ENCODE measurements at places on chromosomes 4 and X.

GRCh38 chr4:7841894-7842293 is 97.8 kb downstream of the AFAP1 start:
- no peak for DNase-seq

GRCh38 chr4:41465146-41465761 is 72.7 kb upstream of the LIMCH1 start:
- DNase-seq = no peak

DNA sequence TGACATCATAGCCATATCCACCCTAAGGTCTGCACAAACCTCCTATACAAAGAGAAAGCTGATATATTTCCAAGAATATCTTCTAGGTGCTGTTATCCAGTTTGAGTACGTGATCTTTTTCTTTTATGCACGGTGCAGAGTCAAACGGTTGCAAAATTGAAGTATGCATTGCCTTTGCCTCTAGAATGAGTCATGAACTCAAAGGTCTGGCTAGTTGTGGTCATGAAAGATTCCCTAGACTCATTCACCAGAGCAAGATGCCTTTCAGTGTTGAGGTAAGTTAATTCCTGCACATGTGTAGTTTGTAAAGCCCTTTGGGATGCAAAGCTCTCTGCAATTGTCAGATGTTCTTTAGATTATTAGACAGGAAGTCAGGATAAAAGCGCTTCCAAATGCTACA is 704.4 kb downstream of the PCDH19 start:
- no peak for DNase-seq

DNA sequence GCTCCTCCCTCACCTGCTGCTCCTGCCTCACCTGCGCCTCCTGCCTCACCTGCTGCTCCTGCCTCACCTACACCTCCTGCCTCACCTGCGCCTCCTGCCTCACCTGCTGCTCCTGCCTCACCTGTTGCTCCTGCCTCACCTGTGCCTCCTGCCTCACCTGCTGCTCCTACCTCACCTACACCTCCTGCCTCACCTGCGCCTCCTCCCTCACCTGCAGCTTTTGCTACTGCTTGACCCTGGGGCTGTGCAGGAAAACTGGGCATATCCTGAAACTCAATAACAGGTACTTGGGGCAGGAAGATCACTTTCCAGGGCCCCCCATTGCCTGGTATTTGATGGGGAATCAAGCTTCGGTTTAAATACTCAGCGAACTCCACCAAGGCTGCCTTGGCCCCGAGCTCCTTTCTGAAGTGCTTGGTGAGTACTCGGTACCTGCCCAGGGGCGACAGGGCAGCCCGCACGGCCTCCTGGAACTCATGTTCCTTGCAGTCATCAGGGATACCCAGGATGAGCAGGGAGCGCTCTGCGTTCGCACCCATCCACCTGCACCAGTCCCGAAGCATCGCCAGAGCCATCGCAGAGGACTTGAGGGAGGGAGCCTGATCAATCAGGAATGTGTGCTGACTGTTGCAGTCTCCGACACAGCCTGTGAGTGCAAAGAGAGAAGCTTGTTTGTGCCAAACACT is 2.7 kb downstream of the PNMA6E start:
- no peak for DNase-seq

- DNase-seq = no peak
These were observed 166.1 kb downstream of the LRBA start for GRCh38 chr4:150849016-150849415.

- DNase-seq = no peak
These were observed 22.8 kb upstream of the PDE6B start for GRCh38 chr4:602559-602942.

GRCh38 chr4:146916479-146917076 is 29.1 kb downstream of the TTC29 start:
- DNase-seq = peak; percentile 8

- no peak for DNase-seq
These were observed 329.9 kb upstream of the SLC7A11 start for GRCh38 chr4:138572007-138572406.

- DNase-seq = no peak
These were observed 143.7 kb upstream of the ANK2 start for GRCh38 chr4:112905728-112906127.

GRCh38 chr4:144647095-144647561 is 1.2 kb downstream of the HHIP start:
- DNase-seq = no peak

DNA sequence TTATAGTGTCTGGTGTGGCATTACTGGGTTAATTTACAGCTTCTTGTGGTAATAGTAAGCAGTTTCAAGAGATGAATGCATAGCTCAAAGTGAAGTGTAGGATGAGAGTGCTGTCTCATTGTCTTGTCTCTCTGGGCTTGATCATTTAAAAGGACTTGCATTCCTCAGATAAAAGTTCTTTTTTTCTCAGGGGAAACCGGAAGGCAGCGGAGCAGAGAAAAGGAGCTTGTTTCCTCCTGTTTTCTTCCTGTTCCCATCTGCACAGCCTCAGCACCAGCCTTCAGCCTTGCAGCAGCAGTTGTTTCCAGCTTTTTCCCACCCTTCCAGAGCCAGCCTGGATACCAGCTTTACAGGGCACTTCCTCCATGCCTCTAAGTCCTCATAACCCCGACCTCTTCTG is 61.4 kb upstream of the LGI2 start:
- DNase-seq = no peak

DNA sequence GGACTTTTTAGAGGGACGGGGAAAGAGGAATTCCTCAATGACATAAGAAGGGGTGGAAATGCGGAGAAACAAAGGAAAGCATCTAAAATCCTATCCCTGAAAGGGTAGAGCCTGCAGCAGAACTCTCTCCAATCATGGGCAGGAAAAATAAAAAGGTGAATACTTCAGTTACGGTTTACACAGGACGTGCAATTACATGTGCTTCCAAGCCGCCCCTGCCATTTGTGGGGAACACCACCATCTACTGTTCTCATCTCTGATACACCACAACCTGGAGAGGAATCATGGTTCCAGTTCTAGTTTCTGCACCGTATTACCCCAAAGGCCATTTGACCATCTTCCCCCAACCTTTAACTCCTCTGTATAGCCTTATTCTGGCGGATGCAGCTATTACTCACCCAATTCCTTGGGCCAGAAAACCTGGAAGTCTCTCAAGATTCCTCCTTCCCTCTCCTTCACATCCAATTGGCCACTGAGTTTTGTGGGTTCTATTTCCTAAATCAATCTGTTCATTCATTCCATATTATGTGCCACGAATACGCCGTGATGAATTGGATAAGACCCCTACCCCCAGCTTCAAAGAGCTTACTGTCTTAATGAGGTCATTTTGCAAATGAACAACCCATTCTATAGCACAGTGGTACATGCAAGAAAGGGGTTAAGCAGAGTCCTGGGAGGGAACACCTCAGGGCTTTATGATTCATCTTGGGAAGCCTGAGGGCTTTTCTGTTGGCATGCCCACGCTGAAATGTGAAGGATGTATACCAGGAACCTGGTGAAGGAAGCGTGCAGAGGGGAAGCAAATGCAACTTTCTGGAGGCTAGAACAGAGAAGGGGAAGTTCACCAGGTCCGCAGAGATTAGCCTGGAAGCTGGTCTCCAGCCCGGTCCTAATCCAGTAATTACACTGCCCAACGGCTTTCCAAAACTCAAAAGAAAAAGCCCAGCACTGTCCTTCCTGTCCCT is 1.4 kb upstream of the MSL3 start:
- DNase-seq = no peak

- no peak for DNase-seq
These were observed 15.8 kb upstream of the UGDH start for GRCh38 chr4:39543034-39543433.

DNA sequence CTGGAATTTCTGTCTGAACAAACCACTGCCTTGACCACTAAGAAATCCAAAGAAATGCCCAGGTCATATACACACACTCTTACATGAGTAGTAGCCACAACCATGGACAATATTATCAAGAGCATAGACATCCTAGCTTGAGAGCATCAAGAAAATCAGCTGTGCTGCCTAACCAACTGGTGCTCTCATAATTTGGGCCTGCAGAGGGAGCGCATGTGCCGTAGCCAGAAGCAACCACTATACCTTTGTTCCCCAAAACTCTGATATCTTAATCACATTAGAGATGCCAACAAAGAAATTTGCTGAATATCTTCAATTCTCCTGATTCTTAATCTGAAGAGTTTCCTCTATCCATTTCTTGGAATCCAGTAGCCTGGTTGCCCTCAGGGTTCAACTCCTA is 163.6 kb downstream of the ZNF674 start:
- no peak for DNase-seq

DNA sequence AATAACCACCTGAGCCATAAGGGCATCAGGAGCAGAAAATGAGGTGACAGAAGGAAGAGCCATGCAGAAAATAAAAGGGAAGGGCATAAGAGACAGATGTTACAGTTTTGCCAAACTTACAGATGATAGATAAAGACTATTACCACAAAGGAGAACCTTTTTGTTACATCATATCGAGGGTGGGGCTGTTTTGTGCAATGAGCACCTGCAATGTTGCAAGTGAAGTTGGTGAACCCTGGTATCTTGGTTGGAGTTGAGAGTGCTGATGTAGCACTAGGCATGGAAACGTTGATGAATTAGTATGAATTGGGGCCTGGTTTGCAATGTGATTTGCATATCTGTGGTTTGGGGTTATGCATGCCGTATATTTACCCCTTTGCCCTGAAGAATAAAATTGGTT is 119.8 kb upstream of the TEX13D start:
- no peak for DNase-seq

GRCh38 chrX:45750639-45751038 is 550.0 kb upstream of the DIPK2B start:
- no peak for DNase-seq

GRCh38 chrX:36963069-36963808 is 44.9 kb upstream of the FAM47C start:
- DNase-seq = no peak

GRCh38 chr4:101987623-101988243 is 197.2 kb downstream of the BANK1 start:
- no peak for DNase-seq

- no peak for DNase-seq
These were observed 61.3 kb downstream of the HS3ST1 start for GRCh38 chr4:11367371-11367770.

DNA sequence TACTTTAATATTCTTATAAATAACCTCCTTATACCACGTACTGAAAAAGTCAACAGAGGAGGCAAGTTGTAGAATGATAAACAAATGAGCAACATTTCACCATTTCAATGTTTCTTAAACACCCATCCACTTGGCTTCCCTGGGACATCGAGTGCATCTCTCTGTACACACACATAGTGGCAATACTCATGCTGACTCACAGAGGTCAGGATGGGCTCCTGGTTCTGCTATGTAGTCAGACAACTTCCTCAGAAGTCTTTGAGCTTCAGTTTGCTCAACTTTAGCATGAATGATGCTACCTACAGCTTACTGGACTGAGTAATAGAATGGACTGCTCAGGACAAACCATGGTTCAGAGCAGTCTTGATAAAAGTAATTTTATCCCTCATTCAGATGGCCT is 56.9 kb downstream of the MAD2L1 start:
- no peak for DNase-seq

- DNase-seq = no peak
These were observed 22.0 kb downstream of the TBL1X start for GRCh38 chrX:9486786-9487387.

- DNase-seq = no peak
These were observed 914.2 kb upstream of the LCORL start for GRCh38 chr4:18935659-18936345.

DNA sequence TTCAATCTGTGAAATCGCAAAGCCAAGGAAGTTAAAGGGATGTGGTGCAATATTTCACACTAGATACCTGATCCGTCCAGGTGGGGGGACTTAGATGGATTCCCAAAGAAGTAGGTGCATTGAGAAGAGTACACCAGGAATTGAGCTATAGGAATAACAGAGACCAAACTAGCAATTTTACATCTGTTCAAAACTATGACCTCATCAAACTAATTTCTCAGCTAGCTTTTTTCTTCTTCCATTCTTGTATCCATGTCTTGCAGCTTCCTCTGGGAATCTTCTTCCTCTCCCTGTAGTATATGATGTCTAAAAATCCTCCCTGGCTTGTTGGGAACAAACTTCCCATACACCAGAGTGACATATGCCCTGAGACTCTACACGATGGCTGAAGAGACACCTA is 51.0 kb upstream of the PTPN13 start:
- no peak for DNase-seq

DNA sequence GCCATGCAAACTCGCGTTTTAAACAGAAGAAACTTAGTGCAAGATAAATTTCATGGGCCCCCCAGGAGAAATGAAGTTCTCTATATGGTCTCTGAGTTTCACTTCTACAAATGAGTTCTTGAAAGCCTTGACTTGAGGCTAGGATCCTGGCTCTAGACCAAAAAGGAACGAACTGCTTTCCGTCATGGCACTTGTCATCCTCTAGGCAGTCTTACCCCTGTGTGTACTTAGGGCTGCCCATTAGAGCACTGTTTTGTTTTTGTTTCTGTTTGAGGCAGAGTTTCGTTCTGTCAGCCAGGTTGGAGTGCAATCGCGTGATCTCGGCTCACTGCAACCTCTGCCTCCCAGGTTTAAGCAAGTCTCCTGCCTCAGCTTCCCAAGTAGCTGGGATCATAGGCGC is 29.0 kb downstream of the RNF4 start:
- DNase-seq = no peak

All from BJ (cell line).